HS-5 (cell line): ENCODE measurements at places on chromosomes 3 and 15.

DNA sequence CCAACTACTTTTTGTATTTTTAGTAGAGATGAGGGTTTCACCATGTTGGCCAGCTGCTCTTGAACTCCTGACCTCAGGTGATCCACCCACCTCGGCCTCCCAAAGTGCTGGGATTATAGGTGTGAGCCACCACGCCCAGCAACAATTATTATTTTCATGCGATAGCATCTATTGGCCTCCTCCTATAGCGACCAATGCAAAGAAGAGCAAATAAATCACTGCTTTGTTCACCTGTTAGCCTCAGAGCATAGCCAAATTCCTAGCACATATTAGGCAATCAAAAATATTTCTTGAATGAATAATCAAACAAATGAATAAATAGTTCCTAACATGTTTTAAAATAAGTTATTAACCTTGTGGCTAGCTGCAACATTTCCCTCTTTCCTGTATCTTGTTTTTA is 36.8 kb upstream of the TNFSF10 start:
- DNase-seq: no peak

DNA sequence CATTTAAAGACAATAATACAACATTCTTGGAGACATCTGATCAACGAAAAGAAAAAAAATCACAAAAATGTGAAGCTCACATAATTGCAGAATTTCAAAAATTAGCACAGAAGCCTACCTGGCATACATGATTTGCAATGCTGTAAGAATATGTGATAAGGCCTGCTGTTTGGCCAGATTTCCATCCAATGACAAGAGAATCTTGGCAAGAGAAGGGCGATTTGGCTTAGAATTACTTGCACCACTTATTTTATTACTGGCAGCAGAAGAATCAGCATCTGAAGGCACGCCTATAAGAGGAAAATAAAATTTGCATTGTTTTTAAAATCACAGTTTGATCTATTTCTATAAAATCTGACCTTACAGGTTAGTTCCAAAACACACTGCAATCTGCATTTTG is 70.3 kb upstream of the OCA2 start:
- DNase-seq: no peak

DNA sequence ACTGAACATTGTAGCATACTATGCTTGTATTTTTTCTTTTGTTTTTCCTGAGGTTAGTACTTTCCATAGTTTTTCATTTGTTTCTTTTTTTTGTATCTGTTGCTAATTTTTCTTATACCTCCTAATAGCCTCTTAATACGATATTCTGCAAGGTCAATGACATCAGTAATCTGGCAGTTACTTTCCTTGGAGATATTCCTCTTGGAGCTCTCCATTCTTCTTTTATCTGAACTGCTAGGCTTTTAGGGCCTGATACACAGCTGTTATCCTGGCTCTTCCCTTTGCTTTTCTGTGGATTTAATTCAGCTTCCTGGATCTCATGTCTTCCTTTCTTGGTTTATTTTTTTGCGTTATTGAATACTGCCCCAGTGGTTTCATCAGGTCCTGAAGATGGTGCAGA is 12.9 kb downstream of the ALPK3 start:
- DNase-seq: no peak

- DNase-seq: no peak
Observed at GRCh38 chr15:85408270-85408746, 27.9 kb downstream of the AKAP13 start.

DNA sequence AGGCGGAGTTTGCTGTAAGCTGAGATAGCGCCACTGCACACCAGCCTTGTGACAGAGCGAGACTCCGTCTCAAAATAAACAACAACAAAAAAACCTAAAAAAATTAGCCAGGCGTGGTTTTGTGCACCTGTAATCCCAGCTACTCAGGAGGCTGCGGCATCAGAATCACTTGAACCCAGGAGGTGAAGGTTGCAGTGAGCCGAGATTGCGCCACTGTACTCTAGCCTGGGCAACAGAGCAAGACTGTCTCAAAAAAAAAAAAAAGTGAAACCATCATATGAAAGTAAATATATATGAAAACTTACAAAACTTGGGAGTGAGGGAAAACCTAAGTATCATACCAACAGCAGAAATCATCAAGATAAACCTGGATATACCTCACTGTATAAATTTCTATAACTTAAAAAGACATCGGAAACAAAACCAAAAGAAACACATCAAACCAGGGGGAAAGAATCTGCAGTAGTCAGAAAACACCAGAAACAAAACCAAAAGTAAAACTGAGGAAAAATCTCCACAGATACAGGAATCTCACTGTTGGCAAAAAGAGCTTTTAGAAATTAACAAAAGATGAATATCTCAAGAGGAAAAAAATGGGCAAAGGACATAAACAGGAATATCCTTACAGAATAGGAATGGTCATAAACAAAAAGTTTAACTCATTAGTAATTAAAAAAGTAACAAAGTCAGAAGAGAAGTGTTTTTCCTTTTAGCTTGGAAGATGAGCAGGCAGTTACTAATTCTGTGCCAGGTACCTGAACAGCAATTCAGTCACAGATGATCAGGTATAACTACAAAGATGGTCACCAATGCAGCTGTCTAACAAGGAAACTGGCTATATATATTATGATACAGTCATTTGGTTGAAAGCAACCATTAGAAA is 41.3 kb downstream of the ETV5 start:
- DNase-seq: no peak

GRCh38 chr15:40264321-40265153 is 18.3 kb downstream of the ANKRD63 start:
- DNase-seq: no peak

DNA sequence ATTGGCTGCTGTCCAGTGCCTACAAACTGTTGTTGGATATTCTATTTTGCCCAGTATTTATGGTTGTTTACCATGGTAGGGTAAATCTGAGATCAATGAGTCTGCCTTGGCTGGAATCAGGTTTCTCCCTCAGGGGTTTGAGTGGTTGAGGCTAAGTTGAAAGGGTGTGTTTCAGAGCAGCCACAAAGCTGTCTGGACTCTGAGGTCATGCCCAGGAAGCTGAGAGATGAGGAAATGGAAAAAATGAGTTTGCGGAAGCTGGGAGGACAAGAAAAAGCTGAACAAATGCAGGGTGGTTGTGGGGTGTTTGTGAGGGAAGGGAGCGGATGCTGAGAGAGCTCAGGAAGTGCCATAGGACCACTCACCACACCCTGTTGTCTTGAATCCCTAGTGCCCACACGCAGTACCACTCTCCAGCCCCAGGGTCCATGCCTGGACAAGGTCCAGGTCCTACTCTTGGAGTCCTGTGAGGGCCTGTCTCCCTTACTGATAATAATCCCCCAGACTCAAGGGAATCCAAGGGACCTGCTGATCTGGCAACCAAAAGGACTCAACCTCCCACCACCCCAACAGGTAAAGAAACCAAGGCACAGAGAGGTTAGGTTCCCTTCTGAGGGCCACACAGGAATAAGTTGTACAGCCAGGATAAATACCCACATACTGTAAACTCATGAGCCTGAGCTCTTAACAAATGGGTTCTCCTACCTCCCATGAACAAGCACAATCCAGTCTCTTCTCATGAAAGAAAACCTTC is 81.6 kb downstream of the PPCDC start:
- DNase-seq: peak; percentile 76

DNA sequence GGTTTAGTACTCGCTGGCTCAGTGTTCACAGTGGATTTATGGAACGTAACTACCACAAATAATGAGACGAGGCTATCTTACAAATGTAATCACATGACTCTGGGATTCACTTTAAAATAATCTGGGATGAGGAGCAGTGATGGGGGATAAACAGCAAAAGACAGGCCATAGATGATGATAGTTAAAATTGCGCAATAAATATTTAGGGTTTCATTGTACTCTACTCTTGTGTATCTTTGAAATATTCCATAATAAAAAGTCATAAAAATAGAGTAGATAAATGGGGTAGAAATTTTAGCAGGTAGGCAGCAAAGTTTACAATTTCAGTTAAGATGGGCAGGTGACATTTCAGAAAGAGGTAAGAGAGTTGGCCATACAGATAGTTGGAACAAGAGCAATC is 196.6 kb downstream of the KCNMB2 start:
- no peak for DNase-seq

- no peak for DNase-seq
Observed at GRCh38 chr3:197533396-197533795, 22.4 kb downstream of the BDH1 start.

DNA sequence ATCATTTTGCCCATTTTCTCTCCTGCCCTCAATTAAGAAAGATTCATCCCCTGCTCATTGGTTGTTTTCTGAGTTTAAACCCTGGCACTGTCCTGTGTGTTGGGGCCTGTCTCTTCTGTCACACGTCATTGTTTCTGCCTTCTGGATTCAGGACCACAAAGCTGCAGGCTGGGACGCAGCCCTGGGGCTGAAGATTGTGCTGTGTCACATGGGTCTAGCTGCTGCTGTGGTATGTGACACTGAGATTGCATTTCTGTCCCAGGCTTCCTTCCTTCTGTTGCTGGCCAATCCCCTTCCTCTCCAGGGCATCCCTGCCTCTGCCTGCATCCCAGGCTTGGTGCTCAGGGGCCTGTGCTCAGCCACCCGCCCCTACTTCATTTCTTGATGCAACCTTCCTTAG is 28.9 kb downstream of the INSYN1 start:
- no peak for DNase-seq

DNA sequence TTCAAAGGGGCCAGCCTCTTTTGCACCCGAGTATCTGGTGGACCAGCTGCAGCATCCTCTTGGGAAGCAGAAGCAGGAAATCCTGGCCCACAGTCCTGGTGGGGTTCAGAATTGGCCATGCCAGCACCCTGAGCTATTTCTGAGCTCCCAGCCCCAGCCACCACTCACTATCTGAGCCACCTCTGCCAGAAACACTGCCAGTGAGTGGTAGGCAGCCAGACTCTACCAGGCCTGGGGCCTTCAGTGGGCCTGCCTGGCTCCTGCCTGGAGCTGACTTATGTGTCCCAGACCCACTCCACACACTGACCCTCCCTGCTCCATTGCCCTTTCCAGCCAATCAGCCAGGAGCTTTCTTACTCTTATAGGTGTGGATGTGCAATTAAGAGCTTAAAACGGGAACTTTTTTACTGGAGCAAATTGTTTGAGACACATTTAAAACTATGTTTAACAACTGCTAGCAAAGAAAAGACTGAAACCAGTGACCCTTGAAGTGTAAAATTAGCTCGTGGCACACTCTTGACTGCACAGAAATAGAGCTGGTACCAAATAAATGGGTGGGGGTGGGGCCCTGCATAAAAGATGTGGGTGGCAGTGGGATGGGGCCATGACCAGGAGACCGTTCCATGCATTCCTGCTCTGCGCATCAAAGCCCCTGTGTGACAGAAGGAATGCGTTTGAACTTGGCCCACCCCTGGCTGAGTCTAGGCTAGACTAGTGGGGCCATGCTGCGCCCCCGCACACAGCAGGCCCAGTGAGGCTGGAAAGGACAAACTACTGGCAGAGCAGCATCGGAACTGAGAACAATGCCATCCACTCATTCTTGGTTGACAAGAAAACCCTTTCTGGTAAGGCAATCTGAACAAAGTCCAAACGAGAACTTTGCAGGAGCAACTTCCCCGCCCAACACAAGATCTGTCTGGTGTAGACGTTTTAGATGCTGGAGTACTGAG is 48.0 kb downstream of the CTNNB1 start:
- no peak for DNase-seq

- DNase-seq: no peak
Observed at GRCh38 chr3:141000027-141000663, 51.0 kb upstream of the SPSB4 start.

DNA sequence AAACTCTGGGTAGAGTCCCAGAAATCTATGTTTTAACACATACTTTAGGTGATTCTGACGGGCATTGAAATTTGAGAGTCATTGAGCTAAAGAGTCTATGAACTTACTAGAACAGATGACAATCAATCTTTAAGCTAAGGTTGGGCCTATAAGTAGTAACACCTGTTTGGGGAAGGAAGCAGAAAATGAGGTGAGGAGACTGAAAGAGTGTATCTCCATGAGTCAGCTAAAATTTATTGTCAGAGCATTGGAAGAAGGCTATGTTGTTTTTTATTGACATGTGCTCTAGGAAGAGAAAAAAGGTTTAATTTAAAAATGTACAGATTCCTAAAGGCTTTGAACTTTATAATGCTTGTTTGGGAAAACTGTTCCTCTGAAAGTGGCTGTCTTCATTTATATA is 42.9 kb downstream of the TPRG1 start:
- DNase-seq: no peak

GRCh38 chr3:115800489-115801075 is 177.3 kb downstream of the GAP43 start:
- peak; percentile 47 for DNase-seq

- DNase-seq: no peak
Observed at GRCh38 chr15:101406036-101406435, 83.5 kb downstream of the PCSK6 start.

GRCh38 chr15:66951531-66952320 is 113.7 kb upstream of the SMAD3 start:
- no peak for DNase-seq

GRCh38 chr3:32544894-32545293 is 25.8 kb downstream of the DYNC1LI1 start:
- DNase-seq: no peak

- DNase-seq: no peak
Observed at GRCh38 chr3:151869181-151869580, 4.3 kb upstream of the SUCNR1 start.

DNA sequence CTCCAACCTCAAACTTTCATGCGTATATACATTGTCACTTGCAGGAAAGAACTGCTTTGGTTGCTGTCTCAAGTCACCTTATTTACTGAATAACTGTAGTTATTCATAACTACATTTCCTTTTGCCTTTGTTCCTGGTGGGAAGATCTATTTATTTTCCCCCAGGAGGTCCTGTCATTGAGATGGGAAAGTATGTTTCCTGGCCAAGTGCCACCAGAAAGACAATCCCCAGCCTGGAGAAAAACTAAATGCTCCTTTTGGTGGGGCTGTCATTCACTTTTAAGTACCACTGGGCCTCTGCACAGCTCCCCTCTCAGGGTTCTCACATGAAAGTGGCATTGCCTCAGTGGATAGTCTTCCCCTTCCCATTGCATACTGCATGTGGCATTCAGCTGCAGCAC is 59.8 kb downstream of the LRRC3B start:
- no peak for DNase-seq

GRCh38 chr15:67839499-67839928 is 331 bp downstream of the RNU6-1 start:
- DNase-seq: peak; percentile 35

DNA sequence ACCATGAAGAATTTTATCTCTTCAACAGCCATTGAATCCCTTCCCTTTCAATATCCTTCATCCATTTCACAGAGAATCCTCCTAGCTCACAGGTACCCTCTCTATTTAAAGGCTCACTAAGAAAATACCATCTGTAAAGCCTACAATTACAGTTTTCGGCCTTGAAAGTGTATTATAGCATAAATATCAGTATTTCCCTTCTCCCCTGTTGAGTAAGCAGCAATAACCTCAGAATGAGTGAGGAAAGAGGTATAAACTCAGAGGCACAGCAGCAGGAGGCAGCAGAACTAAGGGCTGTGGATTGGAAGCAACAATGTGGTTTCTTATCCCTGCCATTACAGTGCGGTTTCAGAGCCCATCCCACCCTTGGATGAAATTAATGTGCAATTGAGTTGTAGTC is 360.6 kb upstream of the ATP10A start:
- no peak for DNase-seq

- no peak for DNase-seq
Observed at GRCh38 chr15:40337597-40337996, 3.1 kb downstream of the CCDC9B start.

GRCh38 chr15:99076555-99077308 is 28.1 kb upstream of the SYNM start:
- DNase-seq: peak; percentile 75

GRCh38 chr15:22954798-22955543 is 25.2 kb downstream of the CYFIP1 start:
- DNase-seq: no peak
